Esophagus squamous epithelium (tissue), 5 donors: ENCODE measurements at places on chromosomes 1 and 21.

- no peak for DNase-seq
Observed at GRCh38 chr1:6178751-6179563, 1.2 kb downstream of the CHD5 start.

DNA sequence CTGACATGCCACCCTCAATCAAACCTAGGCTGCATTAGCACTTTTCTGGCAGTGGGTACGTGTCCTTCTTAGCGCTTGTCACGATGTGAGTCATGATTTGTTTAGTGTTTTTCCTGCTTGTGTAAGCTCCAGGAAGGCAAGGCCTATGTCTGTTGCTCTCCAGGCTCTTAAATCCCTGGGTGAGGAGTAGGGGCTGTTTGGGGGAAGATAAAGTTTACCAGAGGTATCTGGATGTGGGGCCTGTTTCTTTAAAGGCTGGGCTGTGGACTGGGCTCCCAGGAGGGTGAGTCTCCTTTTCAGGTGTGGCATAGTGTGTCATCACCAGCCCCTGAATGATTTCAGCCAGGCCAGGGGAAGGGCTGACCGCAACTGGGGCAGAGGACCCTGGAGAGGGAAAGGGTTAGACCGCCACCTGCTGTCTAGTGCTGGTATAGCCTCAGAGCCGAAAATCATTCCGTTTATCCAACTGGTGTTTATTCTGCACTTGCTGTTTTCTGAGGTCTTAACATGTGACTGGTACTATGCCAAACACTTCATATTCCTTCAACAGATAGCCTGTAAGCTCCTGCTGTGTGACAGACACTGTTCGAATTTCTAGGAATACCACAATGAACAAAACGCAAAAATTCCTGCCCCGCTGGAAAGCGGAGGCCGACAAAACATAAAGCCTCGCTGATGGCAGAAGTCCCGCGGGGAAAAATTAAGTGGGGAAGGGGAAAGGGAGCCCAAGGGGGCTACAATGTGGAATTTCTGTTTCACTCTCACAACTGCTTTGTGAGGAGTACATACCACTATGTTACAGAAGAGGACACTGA lies 9.7 kb downstream of the SERINC2 start:
- DNase-seq = no peak

DNA sequence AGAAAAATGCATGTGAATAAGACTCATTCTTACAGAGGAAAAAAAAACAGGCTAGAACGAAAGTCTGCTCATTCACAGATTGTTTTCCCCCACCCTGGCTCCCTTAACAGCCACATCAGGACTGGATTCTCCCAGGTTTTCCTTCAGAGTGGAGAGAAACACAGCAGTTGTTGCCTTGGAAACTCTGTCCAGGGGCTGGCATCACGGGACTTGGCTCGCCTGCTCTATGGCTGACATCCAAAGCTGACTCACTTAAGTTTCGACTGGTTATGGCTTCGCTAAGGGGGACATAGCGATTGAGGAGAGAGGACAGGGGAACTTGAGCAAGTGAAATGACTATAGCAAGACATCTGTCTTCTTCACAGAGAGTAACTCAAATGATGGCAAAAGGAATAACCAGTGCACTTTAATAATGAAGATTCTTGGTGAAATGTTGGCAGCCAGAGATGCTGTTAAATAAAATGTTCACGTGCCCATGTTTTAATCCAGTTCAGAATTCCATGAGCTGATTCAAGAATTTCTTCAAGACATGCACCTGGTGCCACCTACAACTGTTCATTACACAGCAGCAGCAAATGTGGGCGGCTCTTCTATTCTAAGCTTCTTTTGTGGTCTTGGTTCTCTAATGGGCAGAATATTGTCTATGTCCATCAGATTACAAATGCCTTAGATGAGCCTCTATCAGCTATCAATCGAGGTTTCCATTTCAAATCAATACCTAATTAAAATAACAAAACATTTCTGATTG lies 21.8 kb downstream of the MIS18A start:
- DNase-seq = no peak

DNA sequence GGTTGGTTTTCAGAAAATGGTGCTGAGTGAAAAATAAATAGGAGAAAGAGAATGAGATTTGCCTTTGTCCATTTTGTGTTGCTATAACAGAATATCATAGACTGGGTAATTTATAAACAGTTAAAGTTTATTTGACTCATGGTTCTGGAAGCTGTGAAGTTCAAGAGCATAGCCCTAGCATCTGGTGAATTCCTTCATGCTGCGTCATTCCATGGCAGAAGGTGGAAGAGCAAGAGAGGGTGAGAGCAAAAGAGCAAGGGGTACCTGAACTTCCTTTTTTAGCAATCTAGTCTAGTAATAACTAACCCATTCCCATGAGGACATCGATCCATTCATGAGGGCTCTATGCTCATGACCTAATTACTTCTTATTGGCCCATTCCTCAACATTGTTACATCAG lies 209.1 kb upstream of the ZP4 start:
- DNase-seq = no peak

DNA sequence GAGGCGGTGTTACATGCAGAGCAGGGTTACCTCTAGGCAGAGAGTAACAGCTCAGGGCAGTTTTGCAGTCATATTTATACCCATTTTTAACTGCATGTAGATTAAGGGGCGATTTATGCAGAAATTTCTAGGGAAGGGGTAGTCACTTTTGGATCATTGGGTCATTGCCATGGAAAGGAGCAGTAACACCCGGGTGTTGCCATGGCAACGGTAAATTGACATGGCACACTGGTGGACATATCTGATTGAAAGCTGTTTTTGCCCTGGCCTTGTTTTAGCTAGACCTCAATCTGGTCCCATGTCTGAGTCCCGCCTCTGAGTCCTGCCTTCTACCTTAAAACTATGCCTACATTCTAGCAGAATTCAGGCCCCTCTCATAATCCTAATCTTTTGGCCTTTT lies 11.8 kb upstream of the USP1 start:
- no peak for DNase-seq

- DNase-seq = no peak
Observed at GRCh38 chr1:201217851-201218250, 27.2 kb downstream of the IGFN1 start.

DNA sequence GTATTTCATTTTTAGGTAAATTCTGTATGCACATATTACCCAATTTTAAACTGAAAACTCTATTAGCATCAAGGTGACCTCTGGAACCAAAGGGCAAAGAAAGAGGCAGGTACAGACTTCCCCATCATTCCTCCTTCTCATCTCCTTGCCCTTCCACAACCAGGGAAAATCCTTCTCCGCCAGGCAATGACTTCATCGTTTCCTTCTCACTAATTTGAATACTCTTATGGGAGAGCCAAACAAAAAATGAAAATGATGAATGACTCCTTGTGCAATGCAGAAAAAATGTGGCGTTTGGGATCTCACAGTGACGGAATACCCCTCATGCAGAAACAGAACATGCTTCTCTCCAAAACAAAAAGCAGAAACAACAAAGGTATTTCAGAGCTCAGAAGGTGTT lies 83.7 kb downstream of the HLCS start:
- DNase-seq = no peak

DNA sequence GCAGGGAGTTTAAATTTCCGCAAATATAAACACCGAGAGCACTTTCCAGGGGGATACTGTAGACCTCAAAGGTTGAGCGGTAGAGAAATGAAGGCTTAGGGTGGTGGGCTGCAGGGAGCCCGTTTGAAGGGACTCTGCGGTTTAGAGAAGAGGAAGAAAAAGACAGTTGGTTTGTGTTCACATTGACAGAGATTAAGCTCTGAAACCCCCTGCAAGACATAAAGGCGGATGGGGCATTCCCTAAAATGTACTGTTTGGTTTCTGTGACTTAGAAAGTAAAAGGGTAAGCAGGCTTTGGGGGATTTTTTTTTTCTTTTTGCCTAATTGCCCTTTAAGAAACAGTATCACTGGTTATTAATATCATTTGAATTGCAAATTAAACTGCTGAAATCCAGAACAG lies 1.3 kb downstream of the KAZN start:
- no peak for DNase-seq

GRCh38 chr1:42429603-42430002 lies 26.2 kb downstream of the ZMYND12 start:
- DNase-seq = no peak

GRCh38 chr1:99176753-99177152 lies 87.5 kb upstream of the PLPPR4 start:
- DNase-seq = no peak

DNA sequence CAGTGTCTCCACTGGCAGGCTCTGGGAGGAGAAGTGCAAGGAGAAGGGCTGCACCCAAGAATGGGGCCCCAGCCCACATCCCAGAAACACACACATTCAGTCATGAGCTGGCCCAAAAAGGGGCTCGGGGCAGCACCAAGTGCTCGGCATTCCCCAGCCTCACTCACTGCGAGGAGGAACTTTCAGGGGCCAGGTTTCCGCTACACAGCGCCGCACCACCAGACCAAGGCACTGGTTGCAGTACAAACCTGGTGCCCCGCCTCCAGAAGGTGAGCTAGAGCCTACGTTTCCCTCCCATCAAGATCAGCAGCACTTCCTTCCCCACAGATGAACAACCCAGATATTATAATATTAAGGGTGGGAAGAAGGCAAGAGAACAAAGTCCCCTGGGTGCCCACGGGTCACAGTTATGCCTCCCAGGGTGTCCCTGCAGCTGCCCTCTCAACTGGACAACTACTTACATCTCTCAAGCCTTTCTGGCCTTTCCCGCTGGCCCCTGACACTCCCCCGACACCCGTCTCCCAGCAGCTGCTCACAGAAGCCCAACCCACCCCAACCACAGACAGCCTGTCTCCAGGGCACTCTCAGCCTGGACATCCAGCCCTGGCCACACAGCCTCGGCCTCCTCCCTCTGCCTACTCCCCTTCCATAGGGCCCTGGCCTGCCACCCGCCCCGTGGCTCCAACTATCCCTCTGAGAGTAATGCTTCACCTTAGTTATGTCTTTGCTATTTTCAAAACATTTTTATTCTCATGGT lies 3.8 kb downstream of the PBXIP1 start:
- no peak for DNase-seq

- DNase-seq = no peak
Observed at GRCh38 chr1:48654606-48655210, 122.0 kb downstream of the BEND5 start.
